Eye (tissue), 1 donor: ENCODE measurements at places on chromosomes 16 and 17.

DNA sequence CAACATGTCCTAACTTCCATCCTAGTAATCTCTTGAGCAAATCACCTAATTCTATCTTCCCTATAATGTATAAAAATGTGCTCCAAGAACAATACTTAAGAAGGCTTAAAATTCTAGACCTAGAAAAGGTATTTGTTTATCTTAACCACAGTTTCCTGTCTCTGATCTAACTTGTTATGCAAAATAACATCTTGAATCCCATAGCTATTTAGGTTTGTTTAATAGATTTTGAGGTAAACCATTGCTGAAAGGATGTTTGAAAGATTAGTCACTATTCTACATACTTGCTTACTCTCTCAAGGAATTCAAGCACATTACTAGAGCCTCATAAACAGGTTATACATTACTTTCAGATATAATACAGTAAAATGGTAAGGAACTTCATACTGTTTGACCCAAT lies 13.0 kb downstream of the CA10 start:
- no peak for DNase-seq

DNA sequence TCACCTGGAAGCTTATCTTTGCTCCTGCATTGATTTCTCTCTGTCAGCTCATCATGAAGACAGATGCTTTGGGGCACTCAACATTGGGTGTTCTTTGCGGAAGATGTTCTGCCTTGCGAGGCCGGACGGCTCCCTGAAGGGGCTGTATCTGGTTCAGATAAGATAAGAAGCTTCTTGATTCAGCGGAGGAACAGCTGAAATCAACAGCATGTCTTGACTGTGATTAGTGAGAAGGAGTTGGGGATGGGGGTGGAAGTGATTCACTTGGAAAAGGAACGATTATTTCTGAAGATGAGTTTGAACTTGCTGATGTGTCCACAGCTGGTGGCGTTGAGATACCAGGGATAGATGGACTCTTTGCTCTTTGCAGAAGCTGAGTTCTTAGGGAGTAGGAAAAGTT lies 126.9 kb upstream of the WSCD1 start:
- DNase-seq: no peak

- no peak for DNase-seq
Observed at GRCh38 chr17:68737761-68738443, 136.7 kb upstream of the FAM20A start.

DNA sequence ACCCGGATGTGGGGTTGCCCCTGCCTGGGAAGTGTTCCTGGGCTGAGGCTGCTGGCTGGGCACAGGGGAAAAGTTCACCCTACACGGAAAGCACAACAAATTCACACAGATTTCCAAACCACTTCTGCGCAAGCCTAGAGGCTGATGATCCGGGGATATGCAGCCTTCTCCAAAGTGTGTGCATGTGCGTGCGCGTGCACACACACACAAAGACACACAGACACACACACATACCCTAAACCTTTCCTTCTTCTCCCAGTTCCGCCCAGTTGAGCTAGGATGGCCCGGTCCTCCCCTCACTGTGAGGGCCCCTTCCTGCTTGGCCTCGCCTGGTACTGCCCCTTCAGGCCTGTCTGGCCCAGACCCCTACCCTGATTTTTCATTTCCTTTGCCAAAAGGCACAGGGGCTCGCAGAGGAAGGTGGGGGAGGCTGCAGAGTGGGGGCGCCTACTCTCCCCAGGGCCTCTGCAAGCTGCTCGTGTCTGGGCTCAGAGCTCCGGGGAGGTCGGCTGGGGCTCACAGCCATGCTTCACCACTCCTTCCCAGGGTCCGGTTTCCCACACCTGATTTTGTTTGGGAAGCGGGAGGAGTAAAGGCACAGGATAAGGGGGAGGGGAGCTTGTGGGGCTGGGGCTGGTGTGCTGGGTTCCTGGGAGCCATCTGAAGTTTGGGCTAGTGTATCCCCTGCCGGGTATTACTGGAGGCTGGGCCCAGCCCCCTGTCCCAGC lies 144.7 kb downstream of the ENGASE start:
- no peak for DNase-seq

DNA sequence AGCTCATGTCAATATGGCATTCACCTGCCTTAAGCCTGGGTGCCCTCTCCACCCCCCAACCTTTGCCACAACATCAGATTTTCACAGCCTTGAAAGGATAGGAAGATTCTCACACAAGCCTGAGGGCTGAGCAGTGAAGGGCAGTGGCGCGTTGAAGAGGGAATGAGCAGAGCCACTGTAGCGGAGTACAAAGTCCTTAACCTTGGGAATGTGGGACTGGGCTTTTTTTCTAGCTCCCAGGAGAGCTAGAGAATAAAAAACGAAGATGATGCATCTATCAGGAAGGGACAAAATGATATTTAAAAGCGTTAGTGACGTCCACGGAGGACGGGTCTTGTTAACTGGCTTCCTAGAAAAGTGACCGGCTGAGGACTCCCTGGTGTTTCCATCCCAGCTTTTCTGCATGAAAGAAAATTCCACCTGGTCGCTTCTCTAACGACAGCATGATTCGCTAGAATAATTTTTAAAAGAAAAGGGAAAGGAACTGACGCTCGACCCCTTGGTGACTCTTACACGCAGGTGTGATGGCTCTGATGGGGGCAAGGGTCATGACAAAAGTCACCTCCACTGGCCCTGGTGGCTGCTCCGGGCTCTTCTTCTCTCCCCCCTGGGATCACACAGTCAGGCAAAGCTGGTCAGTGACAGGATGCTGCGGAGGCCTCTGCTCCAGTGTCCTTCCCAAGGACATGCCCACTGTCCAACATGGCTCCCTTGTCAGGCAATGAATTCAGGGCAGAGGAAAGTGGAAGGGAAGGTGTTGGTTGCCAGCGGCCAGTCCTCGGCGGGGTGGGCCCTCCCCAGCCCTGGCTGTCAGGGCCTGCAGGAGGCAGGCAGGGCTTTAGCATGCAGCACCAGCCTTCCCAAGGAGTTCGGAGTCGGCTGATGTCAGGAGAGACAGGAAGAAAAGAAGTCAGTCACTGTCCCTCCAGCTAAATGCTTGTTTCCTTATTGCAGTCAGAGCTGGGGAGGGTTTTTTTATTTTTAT lies 58.4 kb upstream of the IRX3 start:
- peak; percentile 54 for DNase-seq

- DNase-seq: no peak
Observed at GRCh38 chr17:17929655-17930380, 42.4 kb downstream of the TOM1L2 start.

DNA sequence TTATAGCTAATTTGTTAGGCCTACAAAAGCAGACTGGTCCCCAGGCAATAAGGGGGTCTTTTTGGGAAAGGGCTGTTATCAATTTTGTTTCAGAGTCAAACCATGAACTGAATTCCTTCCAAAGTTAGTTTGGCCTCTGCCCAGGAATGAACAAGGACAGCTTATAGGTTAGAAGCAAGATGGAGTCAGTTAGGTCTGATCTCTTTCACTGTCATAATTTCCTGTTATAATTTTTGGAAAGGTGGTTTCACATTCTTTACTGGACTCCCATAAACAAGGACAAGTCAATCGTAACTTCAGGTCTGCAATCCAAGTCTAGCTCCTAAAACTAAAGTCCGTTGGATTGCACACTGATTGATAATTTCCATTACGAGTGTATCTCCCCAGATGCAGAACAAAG lies 30.1 kb upstream of the SHCBP1 start:
- no peak for DNase-seq

DNA sequence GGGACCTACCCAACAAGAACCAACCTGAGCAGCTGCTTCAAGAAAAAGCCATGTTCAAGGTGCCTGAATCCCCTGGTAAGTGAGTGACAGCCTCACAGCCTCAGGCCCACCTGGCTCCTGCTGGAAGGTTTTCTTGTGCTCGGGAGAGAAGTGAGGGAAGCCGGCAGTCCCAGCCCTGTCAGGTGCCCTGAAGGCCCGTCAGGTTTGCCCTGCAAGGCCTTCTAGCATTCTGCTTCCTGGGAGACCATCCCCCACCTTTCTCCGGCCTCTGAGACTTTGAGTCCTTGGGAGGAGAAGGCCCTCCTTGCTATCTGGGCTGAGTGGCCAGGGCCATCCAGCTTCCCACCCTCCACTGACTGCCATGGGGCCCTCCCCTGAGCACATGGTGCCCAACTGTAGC lies 166.7 kb upstream of the ZNF267 start:
- DNase-seq: no peak

DNA sequence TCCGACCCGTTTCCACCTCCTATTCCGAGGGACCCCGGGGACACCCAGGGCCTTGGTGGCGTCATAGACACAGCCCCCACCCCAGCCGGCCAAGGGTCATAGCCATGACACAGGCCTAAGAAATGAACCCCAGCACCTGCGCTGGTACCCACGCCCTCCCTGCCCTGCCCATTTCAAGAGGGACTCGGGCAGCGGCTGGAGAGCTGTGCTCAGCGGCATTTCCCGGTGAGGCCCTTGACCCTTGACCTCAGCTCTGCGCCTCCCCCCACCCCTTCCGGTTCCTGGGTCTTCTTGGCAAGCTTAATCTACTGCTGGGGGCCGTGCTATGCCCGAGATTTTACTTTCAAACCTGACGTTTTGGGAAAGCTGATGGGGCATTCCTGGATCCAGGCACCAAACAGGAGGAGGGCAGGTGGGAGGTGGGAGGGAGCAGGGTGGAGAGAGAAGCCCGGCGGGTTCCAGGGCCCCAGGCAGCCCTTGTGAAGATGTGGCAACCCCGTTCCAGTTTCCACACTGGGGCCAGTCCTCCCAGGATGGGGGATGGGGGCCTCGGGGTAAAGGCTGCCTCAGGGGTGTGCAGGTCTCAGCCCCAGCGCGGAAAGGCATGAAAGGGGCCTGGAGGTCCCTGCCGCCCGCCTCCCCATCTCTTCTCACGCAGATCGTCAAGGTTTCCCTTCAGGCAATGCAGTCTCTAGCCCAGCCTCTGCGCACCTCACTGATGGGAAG lies at the start of gene SLC22A31:
SLC22A31 (minus strand) TSS at position 414 of the 726 bp plus-strand sequence; CDS start at position 378, 36 bp downstream.
- no peak for DNase-seq

- DNase-seq: no peak
Observed at GRCh38 chr17:16922386-16923096, 49.4 kb downstream of the TNFRSF13B start.

GRCh38 chr16:70750893-70751467 lies 50.0 kb downstream of the VAC14 start:
- DNase-seq: no peak

DNA sequence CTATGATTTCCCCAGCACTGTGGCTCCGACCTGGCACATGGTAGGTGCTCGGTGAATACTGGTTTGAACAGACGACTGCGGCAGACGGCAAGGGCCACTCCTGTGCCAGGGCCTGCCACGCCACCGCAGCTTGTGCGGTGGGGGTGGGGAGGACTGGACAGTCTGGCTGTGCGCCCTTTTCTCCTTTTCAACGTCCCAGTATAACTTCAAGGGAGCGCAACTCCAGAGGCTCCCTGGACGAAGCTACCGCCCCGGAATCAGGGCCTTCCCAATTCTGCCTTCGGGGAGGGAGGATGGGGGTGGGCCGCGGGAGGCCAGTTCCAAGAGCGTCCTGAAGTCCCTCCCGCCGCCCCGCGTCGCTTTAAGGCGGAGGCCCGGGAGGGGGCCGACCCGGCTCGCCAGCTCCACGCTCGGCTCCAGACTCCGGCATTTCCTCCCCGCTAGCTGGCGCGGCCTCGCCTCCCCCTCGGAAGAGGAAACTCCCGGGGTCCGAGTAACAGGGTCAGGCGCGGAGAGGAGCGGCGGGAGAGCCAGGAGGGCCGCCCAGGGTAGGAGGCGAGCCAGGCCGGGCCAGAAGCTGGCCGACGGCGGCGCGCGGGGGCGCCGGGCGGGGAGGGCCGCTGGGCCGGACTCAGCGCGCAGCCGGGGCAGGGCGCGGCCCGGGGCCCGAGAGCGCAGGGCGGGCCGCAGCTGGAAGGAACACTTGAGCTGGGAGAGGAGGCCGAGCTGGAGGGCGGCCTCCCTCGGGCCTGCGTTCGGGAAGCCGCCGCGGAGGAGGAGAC lies at the start of gene ITPRIPL2:
ITPRIPL2 (plus strand) TSS at position 388 of the 782 bp plus-strand sequence. CDS start 498 bp downstream, outside the sequence.
- DNase-seq: peak; percentile 89

DNA sequence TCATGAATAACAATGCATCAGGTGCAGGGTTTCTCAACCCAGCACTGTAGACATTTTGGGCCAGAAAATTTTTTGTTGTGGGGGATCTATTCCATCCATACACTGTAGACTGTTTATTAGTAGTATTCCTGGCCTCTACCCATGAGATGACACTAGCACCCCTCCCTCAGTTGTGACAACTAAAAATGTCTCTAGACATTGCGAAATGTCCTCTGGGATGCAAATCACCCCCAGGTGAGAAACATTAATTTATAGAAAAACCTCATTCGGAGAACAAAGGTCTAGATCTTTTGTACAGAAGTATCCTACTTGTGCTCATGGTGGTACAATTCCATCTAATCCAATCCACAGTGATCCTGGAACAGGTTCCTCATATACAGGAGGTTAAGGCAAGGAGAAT lies 4.3 kb downstream of the ADAT1 start:
- DNase-seq: no peak

DNA sequence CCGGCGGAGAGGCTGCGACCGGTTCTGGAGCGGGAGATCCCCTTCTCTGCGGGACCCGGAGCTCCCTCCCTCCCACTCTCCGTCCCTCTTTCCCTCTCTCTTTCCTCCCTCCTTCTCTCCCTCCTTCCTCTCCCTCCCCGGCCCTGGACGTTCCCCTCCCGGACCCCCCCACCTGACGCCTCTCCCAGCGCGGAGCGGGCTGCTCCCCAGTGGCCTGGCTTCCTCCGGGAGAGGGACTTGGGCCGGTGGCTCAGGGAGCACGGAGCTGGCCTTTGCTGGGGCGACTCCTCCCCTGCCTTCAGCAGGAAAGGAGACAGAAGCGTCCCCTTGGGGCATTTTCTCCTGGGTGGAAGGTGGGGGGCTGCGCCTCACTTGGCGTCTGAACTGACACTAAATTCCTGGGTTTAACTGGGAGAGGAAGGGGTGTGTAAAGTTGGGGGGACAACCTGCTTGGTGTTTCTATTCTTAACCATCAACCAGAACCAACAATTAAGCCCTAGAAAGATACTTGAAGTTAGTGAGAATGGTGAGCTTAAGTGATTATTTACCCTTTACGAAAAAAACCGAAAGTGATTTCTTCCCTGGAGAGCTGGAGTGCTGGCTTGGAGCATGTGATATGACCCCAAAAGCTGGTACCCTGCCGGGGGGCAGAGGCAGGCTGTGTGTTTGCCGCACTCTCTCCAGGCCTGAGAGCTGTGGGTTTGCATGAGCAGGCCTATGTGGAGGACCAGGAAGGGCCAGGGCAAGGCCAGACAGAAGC lies 775 bp downstream of the SPIRE2 start:
- peak; percentile 46 for DNase-seq

GRCh38 chr17:79978548-79978855 lies 57.2 kb downstream of the TBC1D16 start:
- peak; percentile 58 for DNase-seq

- DNase-seq: peak; percentile 46
Observed at GRCh38 chr17:36816214-36816906, 120.9 kb upstream of the LHX1 start.

DNA sequence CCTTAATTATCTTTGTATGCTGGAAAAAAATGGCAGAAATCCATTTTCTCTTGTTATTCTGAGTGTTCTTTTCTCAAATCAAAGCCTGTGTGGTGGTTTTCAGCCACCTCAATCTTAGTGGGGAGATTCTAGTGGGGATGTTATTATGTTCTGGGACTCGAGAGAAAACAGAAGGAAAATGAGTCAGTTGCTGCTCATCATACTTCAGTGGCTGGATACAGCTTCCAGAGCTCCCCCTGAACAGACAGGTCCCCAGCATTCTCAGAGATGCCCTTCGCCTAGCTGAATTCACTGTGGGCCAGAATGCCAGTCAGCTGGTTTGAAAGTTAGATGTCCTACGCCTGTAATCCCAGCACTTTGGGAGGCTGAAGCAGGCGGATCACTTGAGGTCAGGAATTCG lies 8.5 kb downstream of the ST6GALNAC1 start:
- DNase-seq: no peak
